Esophagus squamous epithelium (tissue), 5 donors: ENCODE measurements at places on chromosomes 2 and 18.

GRCh38 chr2:109260116-109260855 lies 131.3 kb downstream of the SH3RF3 start:
- no peaks in the 10 kb centered on the region for H3K27me3 ChIP-seq
- no peak for DNase-seq
- H3K27ac ChIP-seq: no peak overlapping the region
- H3K4me3 ChIP-seq: no peak overlapping the region
- peaks cover 61% of the 10 kb centered on the region for H3K4me1 ChIP-seq

GRCh38 chr2:231673348-231673770 lies 35.0 kb upstream of the PTMA start:
- no peaks in the 10 kb centered on the region for H3K27me3 ChIP-seq
- no peak for DNase-seq
- H3K4me3 ChIP-seq: no peak overlapping the region
- no peaks in the 10 kb centered on the region for H3K36me3 ChIP-seq
- H3K4me1 ChIP-seq: peaks cover 35% of the 10 kb centered on the region

- no peaks in the 10 kb centered on the region for H3K4me1 ChIP-seq
- H3K4me3 ChIP-seq: no peak overlapping the region
These were observed 9.2 kb upstream of the CCDC141 start for GRCh38 chr2:179059026-179059700.

- no peak overlapping the region for H3K4me3 ChIP-seq
- H3K27ac ChIP-seq: no peak overlapping the region
- no peaks in the 10 kb centered on the region for H3K36me3 ChIP-seq
- no peak for DNase-seq
- H3K27me3 ChIP-seq: no peaks in the 10 kb centered on the region
- H3K4me1 ChIP-seq: no peaks in the 10 kb centered on the region
These were observed 602.4 kb upstream of the RAB6C start for GRCh38 chr2:129377078-129377469.

- H3K27ac ChIP-seq: no peak overlapping the region
- no peak overlapping the region for H3K4me3 ChIP-seq
- H3K4me1 ChIP-seq: no peaks in the 10 kb centered on the region
- H3K27me3 ChIP-seq: no peaks in the 10 kb centered on the region
These were observed 28.6 kb downstream of the ITM2C start for GRCh38 chr2:230893338-230893737.

GRCh38 chr2:120873958-120874887 lies 138.6 kb downstream of the GLI2 start:
- no peaks in the 10 kb centered on the region for H3K27me3 ChIP-seq
- H3K4me3 ChIP-seq: no peak overlapping the region
- no peaks in the 10 kb centered on the region for H3K36me3 ChIP-seq
- H3K4me1 ChIP-seq: no peaks in the 10 kb centered on the region

DNA sequence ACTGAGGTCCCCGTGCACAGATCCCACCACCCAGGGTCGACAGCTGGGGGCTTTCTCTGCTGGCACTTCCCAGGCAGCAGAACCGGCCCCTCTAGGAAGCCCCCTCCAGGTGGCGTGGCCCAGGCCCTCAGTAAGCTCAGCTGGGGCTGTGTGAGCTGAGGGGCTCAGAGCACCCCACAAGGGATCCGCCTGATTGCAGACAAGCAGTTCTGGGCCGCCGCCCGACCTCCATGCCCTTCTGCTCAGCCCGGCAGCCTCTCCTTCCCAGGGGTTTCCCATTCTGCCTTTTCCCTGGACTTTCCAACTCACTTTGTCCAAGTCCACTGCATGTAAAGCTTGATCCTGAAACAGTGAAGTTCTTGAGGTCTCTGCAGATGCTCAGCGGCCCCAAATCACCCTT lies 76.4 kb downstream of the NFATC1 start:
- no peak overlapping the region for H3K4me3 ChIP-seq
- H3K36me3 ChIP-seq: no peaks in the 10 kb centered on the region
- no peaks in the 10 kb centered on the region for H3K27me3 ChIP-seq

GRCh38 chr2:7375901-7376300 lies 458.7 kb downstream of the RNF144A start:
- H3K4me1 ChIP-seq: peaks cover 12% of the 10 kb centered on the region
- H3K4me3 ChIP-seq: no peak overlapping the region
- H3K36me3 ChIP-seq: no peaks in the 10 kb centered on the region
- H3K27me3 ChIP-seq: no peaks in the 10 kb centered on the region
